ENCODE measurements at places on chromosomes 16 and 17.

DNA sequence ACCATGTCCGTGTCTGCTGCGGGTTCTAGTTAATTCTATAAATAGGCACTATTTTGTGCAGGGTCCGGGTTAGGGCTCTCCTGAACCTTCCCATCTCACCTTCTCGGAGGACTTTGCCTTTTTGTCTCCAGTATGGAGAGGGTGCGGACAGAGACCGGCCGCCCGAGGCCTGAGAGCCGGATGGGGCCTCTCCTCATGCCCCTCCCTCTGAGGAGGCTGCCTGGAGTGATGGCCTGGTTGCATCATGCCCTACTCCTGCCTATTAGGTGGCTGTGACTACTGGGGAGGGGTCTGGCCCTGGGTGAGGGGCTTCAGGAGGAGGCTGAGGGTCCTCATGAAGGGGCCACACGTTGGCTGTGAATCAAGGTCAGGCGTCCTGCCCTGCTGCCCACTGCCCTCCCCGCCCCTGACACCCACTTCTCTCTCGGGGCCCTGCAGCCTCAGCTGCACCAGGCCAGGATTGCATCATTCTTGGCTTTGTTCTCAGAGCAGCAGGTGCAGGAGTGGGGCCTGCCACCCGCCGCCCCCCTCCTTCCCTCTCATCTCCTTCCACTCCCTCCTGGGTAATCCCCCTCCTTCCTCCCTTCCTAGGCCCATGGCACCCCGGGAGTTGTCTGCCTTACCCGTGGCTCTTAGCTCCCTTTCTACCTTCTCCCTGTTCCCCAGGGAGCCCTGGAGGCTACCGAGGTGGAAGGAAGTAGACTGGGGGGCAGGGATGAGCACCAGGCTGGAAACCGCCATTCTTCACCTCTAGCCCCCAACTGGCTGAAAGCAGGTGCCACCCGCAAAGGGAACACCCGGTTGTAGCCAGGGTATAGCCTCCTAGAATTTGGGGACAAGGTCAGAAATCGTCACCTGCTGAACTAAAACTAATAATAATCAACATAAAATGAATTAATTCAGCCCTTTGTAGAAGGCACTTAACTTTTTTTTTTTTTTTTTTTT lies 12.7 kb upstream of the ARHGAP23 start:
- DNase-seq: no peak

- no peak for DNase-seq
Measured at GRCh38 chr17:52754838-52755237, 596.3 kb upstream of the CA10 start.

DNA sequence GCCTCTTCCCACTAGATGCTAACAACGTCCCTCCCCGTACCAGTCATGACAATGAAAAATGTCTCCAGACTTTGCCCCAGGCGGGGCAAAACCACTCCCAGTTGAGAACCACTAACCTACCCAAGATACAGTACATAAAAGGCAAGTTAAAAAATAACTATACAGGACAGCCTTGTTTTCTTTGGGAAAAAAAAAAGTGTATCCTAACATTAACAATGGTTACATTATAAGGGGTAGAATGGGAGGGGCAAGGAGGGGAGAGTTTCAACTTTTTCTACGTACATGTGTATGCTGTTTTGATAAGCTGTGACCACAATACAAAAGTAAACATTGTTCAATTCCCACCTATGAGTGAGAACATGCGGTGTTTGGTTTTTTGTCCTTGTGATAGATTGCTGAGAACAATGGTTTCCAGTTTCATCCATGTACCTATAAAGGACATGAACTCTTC lies 94.9 kb downstream of the TOX3 start:
- DNase-seq: no peak

DNA sequence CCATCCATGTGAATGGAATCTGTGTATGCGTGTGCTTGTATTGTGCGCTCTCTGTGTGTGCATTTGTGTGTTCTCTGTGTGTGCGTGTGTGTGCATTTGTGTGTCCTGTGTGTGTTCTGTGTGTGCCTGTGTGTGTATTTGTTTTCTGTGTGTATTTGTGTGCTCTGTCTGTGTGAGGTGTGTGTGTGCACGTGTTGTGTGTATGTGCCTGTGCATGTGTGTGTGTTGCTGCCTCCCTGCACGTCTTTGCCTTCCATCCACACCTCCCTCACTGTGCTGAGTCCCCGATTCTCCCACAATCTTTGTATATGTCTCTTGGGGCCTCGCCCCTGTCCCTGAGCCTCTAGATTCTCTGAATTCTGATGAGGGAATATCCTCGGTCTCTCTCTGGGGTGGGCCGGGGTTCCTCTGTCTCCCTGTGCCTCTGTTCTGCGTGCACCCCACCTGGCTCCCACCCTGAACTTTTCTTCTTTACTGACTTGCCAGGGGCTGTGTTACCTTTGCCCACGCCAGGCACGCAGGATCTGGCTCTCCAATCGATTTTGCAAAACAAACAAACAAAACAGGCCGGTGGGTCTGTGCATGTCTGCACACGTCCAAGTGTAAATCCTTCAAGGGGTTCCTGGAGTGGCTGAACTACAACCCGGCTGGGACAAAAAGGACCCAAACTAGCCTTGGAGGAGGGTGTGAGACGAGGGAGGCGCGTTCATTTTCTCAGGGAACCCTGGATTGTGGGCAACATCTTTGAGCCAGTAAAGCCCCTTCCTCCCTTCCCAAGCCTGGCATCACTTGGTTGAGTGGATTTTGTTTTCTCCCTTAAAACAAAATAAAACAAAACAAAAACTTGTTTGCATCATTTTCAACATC lies 8.1 kb upstream of the FOXF1 start:
- DNase-seq: no peak

DNA sequence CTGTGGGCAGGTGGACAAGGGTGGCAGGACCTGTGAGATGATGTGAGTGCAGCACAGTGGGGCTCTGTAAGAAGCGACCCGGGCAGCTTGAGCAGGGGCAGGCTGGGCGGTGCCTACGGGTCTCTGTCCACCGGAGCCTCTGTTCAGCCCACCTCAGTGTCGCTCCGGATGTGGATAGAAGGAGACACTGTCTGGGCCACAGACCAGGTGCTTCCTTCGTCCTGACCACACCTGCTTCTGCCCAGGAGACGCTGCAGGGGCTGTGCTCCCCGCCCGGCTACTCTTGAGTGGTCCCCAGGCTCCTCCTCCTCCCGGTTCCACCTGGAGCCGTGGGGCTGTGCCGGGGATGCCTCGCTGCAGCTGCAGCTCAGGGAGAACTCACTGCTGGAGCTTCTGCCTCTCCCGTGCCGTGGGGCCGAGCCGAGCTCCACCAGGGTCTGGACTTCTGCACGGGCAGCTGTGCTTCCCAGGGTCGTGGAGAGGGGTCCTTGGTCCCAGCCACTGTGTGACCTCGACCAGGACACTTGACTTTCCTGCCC lies 21.5 kb downstream of the METRNL start:
- no peak for DNase-seq

- DNase-seq: no peak
Measured at GRCh38 chr16:66616592-66616991, 12.1 kb downstream of the CMTM3 start.

DNA sequence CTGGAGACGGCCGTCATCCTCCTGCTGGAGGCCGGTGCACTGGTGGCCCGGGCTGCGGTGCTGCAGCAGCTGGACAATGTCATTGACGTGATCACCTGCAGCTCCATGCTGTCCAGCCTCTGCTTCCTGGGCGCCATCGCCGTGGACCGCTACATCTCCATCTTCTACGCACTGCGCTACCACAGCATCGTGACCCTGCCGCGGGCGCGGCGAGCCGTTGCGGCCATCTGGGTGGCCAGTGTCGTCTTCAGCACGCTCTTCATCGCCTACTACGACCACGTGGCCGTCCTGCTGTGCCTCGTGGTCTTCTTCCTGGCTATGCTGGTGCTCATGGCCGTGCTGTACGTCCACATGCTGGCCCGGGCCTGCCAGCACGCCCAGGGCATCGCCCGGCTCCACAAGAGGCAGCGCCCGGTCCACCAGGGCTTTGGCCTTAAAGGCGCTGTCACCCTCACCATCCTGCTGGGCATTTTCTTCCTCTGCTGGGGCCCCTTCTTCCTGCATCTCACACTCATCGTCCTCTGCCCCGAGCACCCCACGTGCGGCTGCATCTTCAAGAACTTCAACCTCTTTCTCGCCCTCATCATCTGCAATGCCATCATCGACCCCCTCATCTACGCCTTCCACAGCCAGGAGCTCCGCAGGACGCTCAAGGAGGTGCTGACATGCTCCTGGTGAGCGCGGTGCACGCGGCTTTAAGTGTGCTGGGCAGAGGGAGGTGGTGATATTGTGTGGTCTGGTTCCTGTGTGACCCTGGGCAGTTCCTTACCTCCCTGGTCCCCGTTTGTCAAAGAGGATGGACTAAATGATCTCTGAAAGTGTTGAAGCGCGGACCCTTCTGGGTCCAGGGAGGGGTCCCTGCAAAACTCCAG lies 1.1 kb downstream of the MC1R start:
- DNase-seq: no peak

DNA sequence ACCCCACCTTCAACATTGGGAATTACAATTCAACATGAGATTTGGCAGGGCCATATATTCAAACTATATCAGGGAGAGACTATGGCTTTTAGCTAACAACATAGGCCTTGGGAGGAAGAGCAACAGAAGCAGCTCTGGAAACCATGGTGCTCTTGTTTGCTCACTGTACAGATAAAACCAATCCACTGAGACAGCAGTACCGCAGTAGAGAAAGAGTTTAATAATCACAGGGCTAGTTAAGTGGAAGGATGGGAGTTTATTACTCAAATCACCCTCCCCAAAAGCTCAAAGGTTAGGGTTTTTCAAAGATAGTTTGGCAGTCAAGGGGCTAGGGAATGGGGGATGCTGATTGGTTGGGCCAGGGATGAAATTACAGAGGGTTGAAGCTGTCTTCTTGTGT lies 52.7 kb upstream of the CRHR1 start:
- DNase-seq: no peak

DNA sequence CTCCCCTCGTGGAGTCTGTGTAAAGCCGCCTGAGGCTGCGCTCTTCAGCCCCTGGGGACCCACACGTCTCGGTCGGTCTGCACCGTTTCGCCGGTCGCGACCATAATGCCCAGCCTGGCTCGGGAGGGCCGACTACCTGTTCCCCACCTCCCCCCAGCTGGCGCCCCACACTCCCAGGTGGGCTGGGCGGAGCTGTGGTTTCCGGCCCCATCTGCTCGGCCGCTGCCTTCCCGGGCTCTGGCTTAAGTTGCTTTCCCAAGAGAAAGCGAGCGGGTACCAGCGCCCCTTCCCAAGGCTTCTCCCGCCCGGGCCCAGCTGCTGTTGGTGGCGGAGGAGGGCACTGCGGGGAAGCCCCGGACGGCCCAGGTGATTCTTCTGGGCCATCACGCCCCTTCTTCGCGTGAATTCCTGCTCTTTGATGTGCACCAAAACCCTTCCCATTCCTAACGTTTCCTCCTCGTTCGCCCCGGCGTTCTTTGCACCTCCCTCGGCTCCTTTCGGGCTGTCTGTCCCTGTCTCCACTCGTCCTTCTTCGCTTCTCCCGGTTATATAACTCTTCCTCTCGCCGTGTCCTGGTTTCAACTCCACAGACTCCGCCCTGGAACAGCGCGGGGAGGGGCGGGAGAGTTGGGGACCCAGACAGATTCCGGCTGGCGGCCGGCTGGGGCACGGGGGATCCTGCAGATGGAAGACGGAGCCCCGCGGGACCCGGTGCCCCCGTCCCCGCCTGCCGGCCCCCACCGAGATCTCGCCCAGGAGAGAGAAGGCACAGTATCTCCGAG lies 2.0 kb downstream of the KDM6B start:
- DNase-seq: no peak

DNA sequence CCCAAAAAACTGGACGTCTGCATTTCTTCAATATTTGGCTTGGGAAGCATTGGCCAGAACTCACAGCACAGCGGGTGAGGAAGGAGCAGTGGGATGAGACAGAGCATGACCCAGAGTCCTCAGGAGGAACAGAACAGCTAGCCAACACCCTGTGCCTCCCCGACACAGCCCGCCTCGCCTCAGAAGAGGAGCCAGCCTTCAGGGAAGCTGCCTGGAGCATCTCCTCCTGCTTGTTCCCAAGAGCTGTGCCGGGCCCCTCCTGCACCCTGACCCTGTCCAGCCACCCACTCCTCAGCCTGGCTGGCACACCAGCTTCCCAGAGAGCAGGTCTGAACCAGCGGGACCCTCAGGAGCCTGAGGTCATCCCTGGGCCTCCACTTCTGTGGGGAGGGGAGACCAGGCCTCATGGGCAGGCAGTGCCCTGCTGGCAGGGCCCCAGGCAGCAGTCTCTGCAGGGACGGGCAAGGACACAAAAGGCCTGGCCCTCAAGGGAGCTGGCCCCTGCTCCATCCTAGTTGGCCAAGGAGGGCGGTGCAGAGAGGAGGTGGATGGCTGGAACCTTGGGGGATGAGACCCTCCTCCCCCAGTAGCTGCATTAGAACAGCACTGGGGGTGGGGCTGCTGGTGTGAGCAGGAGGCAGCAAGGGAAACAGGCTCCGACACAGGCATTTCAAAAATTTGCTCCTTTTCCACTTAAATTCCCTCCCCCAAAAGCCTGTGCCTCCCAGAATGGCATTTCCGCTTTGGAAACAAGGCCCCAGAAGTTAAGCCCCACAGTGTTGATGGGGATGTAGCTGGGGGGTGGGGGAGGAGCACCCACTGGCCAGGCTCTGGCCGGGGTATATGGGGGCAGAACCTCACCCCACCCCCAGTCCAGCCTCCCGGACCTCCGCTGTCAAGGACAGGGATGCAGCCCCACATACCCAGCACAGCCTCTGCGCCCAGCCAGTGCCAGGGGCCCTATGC lies 1.8 kb upstream of the BCAR1 start:
- no peak for DNase-seq

DNA sequence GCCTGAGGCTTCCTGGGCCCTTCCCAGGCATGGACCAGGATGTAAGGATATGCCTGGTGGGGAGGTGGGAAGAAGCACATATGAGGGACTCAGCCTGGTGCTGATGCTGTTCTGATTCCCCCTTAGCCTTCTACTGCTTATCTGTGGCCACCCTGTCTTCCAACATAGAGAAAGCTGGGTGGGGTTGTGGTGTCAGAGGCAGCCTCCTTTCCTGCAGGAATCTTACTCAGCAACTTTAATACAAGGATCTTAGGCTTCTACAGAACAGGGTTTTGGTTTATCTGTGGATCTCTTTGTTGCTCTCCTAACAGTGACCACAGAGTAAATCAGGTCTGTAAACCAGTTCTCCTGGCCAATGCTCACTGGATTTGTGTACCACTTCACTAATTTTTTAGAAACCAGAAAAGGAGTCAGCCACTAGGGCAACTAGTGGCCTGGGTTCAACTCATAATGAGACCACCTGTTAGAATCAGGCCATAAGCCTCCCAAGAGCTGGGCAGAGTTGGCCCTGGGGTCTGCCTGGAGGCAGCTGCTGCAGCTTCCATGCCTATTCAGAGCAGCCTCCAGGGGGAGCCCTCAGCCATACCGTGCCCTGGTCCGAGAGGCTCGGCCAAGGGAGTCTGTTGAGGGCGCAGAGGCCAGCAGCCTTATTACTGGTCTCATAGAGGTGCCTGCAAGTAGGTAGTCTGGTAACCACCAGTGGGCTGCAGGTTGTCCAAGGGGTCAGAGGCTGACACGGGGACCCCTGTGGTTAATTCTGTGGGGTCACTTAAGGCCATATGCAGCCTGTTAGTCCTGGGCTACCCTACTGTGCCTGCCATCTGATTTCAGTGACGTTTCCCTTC lies 7.1 kb downstream of the HAS3 start:
- peak; percentile 34 for DNase-seq

DNA sequence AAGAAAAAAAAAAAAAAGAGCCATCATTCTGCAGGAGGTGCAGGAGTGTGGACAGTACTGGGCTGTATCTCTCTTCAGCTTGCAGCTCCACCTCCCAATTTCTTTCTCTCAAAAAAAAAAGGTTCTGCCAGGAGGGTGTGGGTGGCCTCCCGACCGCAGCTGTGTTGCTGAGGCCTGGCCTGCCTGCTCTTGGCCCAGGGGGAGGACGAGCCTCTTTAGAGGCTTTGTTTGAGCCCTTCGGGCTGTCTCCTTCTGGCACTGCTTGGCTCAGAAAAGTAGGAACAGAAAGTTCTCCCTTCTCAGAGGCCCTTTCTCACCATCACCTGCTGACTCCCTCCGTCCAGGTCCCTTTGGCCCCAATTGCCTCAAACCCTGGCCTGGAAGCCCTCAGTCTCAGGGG lies 22.2 kb upstream of the C17orf107 start:
- no peak for DNase-seq

Data from T-helper 2 cell treated with Interferon-gamma antibody and Interleukin-4, amounts not matched to agents 5 μg/mL and 100 μg/mL, for 36 hours (primary cell).